ENCODE measurements at places on chromosomes 13 and 19.
A peak's percentile ranks its signal among the peaks of the same experiment; 100 is the strongest.

- peak; percentile 70 for DNase-seq
Observed at GRCh38 chr19:32675720-32676185, at the start of gene RGS9BP. RGS9BP (plus strand) TSS chr19:32675848; CDS start chr19:32676264, 416 bp downstream.

DNA sequence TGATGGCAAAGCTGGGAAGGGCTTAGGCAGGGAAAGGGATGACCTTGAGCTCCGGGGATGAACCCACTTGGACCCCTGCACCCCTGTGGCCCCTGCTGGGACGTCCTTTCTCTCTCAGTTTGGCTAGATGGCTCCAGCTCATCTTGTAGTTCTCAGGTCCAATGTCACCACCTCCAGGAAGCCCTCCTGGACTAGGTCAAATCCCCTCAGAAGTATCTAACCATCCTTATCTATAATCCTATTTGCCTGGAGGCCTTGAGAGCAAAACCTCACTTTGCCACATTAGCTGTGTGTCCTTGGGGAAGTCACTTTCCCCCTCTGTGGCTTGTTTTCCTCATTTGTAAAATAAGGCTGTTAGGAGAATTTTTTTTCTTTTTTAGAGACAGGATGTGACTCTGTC is 42.7 kb upstream of the NFIC start:
- no peak for DNase-seq

GRCh38 chr19:11499890-11500420 is 5.7 kb downstream of the ZNF653 start:
- no peak for DNase-seq

GRCh38 chr13:80033286-80033685 is 307.6 kb downstream of the SPRY2 start:
- DNase-seq = no peak

- no peak for DNase-seq
Observed at GRCh38 chr13:64753233-64754000, 2476.7 kb downstream of the PCDH9 start.

- peak; percentile 50 for DNase-seq
Observed at GRCh38 chr19:19662871-19663255, 613 bp downstream of the ATP13A1 start.

DNA sequence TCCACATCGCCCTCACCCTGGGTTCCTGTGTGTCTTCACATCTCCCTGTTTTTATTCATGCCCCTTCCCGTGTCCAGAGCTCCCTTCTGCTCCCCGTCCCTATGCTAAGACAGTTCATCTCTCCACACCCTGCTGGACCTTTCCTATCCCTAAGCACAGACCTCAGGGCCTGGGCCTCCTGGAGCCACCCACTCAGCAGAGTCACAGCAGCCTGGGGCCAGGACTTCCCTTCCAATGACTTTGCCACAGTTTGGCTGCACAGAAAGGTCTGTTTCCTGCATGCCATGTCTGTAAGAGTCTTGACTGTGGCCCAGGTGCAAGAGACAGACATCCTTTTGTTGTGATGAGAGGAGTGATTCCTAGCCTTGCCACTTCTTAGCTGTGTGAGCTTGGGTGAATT is 470.7 kb downstream of the TSHZ3 start:
- DNase-seq = no peak

DNA sequence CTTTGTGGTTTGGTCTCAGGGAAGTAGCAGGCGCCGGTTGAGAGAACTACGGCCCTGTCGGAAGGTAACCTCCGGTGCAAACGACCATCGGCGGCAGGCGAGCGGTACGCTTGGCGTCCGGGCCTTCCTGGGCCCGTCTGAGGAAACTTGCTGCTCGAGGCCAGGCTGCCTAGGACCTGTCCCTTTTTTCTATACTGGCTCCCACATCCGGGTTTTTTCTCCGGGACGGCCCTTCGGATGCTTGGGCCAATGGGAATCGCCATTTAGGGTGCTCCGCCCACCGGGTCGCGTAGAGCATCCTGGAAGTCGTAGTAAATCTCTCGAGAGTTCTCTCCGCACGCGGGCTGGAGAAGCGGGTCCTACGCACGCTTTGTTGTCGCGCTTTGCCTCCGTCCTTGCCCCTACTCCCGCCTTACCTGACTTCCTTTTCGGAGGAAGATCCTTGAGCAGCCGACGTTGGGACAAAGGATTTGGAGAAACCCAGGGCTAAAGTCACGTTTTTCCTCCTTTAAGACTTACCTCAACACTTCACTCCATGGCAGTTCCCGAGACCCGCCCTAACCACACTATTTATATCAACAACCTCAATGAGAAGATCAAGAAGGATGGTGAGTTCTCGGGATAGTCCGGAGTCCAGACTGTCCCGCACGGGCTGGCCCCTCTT is at the start of gene SNRPA:
SNRPA (plus strand) TSS at position 330 of the 664 bp plus-strand sequence; CDS start at position 536, 206 bp downstream.
- peak; percentile 98 for DNase-seq

- no peak for DNase-seq
Observed at GRCh38 chr13:76992548-76993001, 694 bp downstream of the CLN5 start.

GRCh38 chr13:83773961-83774360 is 108.3 kb downstream of the SLITRK1 start:
- no peak for DNase-seq

DNA sequence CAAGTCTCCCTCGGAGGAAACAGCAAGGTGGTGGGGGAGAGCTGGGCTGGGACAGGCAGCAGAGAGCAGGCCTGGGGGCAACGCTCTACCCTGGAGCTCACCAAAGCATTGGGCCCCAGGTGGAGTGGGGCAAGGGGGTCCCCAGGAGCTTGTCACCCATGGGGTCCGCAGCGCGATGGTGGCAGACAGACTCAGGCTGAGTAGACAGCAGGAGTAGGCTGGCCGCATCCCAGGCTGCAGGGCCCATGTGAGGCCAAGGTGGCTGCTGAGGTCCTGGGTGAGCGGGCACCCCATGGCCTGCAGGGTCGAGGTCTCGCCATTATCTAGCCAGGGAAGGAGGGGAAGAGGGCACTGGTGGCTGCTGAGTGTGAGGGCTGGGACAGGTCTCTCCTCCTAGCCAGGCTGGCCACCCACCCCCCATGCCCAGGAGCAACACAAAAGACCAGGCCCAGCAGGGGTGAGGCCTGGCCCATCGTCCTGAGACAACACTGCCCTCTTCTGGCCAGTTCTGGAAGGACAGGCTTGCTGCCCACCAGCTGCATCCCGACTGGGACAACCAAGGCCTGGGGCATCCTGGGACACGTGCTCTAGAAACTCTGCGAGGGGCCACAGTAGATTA is 33.1 kb downstream of the CEBPG start:
- DNase-seq = peak; percentile 83

DNA sequence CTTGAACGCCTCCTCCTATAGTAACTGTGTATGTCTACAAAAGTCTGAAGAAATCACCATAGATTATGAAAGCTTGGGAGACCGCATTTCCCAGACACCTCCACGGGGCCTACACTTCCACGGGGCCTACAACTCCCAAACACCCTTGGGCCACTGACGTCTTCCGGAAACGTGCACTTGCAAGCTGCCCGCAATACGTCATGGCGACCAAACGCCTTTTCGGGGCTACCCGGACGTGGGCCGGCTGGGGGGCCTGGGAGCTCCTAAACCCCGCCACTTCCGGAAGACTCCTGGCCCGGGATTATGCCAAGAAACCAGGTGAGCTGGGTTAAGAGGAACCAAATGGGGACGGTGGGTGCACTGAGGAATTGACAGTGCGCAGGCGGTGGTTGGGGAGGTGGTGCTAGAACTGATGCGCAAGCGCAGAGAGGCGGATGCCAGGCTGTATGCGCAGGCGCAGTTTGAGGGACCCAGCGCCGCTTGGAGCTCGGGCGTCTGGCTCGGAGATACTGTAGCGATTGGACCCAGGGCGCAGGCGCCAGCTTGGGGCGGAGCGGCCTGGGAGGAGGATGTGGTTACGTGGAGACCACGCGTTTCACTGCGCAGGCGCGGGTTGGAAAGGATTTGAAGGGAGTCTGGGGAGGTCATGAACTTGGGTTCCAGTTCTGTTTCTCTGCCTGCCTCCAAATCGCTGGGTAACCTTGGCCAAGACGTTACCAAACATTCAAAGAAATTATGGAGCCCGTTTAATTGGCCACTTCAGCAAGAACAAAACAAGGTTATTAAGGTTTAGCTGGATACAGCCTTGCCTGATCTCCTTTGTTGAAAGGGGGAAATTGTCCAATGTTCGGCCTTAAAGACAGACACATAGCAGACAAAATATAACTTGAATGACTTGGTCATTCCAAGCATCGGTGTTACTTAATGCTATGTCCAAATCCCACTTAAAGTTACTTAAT is at the start of gene MRPL54:
MRPL54 (plus strand) TSS at position 182 of the 959 bp plus-strand sequence; CDS start at position 201, 19 bp downstream.
- DNase-seq = peak; percentile 99

DNA sequence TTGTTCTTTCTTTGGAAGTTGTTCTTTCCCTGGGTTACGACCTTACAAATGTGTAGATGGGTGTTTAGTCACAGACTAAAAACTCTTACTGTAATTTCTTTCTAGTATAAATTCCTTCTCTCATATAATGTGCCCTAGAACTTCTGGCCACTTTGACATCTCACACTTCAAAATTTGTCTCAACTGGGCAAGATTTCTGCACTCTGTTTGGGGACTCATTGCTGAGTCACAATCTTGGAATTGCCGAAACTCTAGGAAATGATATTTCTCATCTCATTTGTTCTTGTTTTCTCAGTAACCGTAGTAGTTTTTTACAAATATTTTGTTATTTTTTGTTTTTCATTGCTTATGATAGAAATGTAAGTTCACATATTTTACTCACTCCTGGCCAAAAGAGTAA is 2523.2 kb upstream of the PCDH20 start:
- DNase-seq = no peak

DNA sequence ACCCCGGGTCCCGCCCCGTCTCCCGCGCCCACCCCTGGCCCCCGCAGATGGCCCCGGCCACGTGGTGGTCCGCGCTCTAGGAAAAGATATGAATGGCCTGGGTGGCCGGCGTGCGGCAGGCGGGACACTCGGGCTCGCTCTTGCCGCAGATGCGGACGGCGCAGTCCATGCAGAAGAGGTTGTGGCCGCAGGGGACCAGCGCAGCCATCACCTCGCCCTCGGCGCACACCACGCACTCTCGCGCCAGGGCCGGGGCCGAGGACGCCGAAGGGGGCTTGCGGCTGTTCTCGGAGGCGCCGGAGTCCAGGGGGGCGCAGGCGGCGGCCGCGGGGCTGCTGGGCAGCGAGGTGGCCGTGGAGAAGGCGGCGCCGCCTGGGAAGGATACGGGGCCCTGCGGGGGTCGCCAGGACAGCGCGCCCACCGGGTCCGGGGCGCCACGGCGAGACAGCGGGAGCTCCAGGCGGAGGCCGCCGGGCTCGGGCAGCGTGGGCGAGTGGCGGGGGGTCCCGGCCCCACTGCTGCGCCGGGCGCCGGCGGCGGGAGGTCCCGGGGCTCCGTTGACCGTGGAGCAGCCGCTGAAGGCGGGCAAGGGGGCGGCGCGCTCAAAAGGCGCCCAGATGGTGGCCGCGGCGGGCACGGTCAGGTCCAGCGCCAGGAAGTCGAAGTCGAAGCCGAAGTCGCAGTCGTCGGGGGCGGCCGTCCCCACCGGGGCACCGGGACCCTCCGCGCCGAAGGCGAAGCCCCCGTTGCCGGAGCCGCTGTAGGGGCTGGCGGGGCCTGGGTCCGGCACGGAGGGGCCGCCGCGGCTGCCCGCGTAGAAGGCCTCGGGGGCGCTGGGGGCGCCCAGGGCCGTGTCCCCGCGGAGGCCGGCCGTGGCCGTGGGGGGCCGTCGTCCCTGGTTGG is 12.4 kb downstream of the MEX3D start:
- DNase-seq = no peak

- no peak for DNase-seq
Observed at GRCh38 chr19:1170938-1171754, 2.9 kb downstream of the SBNO2 start.

DNA sequence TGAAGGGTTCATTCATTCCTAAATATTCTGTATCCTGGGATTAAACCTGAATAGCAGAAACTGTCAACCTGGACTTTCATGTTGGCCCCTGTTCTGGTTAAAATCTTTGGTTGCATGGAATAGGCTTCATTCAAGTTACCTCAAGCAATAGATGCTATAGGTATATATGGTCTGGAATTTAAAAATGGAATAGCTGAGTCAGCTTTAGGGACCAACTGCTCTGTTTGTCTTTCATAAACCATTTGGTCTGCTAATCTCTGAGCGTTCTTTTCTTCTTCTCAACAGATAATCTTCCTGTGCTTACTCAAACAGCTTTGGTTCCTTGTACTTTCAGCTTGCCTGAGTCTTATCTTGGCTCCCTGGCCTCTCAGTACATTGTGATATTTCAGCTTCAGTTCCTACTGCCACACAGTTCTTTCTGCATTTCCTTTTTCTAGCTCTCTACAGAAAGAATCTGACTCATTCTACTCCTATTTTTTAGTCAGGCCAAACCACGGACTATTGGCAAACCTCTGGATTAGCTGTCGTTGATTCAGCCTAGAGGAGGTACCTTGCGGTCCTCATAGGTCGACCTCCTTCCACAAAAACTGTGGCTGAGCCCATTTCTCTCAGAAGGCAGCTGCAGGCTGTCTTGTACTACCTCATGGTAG is 35.9 kb upstream of the MAB21L1 start:
- peak; percentile 67 for DNase-seq

DNA sequence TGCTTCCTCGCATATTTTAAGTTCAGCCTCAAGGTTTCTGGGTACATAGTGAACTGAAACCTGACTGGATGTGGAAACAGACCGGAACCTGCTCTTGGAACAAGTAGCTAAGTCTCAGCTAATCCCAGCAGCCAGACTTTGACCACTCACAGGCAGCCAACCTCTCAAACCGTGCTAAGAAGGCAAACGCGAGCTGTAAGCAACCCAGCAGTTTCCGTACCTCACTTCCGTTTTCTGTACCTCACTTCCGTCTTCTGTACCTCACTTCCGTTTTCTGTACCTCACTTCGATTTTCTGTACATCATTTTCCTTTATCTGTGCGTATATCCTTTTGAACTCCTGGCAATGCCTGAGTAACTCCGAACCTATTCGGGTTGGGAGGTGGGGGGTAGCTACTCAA is 96.8 kb downstream of the SUCLA2 start:
- DNase-seq = peak; percentile 76

DNA sequence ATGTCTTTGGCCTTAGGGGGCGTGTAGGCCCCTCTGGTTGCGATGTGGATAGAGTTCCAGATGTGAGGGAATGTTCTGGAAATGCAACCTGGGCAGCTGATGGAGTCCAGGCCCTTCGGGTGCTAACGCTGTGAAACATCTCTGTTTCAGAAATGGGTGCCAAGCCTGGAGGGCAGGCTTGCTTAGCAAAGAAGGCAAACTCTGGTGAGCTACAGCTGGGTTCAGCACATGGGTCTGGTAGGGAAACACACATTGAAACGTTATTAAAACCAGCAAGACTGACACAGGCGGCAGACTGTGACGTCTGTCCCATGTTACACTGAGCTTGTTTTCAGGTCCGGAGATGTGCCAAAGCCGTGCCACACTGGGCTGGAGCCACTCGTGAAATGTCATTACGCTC is 8.6 kb upstream of the CDC16 start:
- DNase-seq = no peak

GRCh38 chr19:51546650-51547396 is 15.4 kb upstream of the SIGLEC6 start:
- peak; percentile 99 for DNase-seq

DNA sequence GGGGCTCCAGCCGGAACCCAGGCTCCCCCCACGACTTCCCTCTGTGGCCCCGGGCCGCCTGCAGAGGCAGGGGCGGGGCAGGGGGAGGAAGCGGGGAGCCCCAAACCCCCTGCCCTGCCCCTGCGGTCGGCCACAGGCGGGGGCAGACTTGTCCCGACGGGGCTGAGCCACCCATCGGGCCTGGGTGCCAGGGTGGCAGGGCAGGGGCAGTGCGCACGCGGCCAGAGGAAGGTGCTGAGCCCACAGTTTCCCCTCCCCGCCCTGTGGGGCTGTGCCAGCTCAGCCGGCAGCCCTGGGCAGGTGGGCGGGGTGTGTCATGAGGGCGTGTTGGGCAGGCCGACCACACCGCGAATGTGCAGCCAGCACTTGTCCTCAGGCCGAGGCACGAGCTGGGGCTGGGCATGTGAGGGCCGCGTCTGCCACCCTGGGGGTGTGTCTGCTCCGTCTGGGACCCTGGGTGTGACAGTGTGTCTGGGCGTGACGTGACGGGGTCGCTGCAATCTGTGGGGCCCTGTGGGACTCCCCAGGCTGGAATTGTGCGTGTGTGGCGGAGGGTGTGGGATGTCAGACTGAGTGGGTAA is 17.7 kb downstream of the CCDC97 start:
- peak; percentile 87 for DNase-seq

Data from KBM-7 (cell line).